ENCODE measurements at places on chromosomes 13 and 19.

DNA sequence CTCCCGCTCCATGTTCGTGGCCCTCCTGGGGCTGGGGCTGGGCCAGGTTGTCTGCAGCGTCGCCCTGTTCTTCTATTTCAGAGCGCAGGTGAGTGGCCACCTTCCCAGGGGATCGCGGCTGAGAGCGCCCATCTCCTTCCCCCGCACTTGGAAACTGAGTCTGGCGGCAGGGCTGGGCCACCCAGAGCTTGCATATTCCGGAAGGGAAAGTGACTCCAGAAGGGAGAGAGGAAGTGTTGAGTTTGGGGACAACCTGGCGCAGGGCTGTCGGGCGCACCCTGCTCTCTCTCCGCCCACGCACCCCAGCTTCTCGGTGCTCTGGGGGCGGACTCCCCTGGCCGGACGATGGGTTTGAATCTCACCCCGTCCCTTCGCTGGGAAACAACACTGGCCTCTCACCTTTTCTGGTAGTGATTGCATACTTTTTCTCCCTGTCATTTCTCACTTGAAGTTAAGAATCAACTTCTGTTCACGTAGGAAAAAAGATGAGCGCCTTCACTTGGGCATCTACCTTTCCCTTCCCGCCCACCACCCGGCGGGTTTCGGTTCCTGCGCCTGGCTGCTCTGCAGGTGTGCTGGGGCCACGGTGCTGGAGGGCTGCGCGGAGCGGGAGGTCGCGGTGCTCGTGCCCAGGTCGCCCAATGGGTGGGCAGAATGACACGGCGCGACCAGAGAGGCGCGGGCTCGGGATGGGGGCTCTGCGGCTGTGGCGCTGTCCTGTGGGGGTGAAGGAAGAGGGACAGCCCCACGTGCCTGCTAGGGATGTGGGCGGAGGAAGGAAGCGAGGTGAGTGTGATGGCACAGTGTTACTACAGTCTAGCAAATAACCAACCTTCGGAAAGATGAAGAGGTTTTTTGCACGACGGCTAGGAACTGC lies 721 bp downstream of the TNFSF11 start:
- no peak for DNase-seq

DNA sequence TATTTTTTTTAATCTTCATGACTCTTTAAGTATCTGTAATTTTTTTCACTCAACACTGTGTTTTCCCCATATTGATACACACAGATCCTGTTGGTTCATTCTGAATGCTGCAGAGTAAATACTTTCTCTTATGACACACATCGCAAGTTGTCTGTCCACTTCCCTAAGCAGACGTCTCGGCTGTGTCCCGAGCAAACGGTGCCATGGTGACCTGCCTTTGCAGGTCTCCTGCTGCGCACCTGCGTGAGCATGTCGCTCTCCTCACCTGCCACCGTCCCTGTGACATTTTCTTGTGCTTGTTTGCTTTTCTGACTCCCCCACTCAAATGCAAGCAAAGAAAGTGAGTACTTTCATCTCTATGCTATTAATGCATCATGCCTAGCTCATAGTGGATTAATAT lies 57.8 kb downstream of the CCDC70 start:
- DNase-seq, result no peak

DNA sequence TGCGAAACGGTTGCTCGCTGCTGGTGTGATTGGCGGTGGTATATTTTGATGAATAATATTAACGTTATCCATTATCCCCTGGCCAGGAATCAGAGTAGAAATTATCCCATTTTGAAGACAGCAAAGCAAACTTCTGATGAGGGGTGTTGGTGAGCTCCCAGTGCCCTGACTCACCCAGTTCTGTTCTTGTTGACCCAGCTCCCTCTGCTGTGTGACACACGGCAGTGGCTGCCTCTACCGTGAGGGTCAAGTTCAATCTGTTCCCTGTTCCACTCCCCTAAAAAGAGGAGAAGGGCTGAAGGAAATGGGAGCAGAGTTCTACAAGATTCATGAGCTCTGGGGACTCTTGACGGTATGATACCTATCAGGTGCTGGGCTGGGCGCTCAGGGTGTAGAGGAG lies 2.0 kb downstream of the CAMSAP3 start:
- no peak for DNase-seq

- DNase-seq, result no peak
Measured at GRCh38 chr13:113978741-113979481, 5.0 kb upstream of the C13orf46 start.

- DNase-seq, result no peak
Measured at GRCh38 chr13:98201984-98202383, 24.9 kb upstream of the RNF113B start.

GRCh38 chr13:99656844-99657381 lies 155.6 kb downstream of the TM9SF2 start:
- DNase-seq, result no peak

GRCh38 chr13:30334663-30335386 lies 27.5 kb upstream of the KATNAL1 start:
- DNase-seq, result no peak

DNA sequence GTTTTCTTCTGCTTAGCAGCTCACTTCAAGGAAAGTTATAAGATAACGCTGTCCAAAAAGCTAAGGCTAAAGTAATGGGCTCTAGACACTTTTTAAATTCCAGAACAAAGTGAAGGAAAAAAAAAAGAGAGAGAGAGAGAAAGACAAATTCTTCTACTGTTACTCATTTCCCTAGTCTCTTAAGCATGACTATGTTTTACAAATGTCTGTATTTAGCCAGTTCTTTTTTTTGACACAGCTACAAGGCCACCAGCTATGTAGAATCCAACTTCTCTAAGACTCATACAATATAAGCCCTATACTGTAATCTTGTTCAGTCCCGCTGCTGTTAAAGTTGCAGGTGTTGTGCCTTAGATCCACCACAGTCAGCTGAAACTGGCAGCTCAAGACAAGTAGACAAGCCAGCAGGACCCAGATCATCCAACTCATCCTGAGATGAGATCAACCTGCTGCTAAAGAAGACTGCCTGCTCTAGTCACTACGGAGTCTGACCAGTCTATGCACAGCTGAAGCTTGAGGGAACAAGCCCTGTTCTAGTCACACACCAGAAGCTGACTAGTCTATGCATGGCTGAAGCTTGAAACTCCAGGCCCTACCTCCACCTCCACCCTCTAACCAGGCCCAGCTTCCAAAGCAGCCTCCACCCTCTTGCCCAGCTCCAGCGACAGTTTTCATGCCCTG lies 10.3 kb upstream of the ZNF83 start:
- DNase-seq, result peak; percentile 40

DNA sequence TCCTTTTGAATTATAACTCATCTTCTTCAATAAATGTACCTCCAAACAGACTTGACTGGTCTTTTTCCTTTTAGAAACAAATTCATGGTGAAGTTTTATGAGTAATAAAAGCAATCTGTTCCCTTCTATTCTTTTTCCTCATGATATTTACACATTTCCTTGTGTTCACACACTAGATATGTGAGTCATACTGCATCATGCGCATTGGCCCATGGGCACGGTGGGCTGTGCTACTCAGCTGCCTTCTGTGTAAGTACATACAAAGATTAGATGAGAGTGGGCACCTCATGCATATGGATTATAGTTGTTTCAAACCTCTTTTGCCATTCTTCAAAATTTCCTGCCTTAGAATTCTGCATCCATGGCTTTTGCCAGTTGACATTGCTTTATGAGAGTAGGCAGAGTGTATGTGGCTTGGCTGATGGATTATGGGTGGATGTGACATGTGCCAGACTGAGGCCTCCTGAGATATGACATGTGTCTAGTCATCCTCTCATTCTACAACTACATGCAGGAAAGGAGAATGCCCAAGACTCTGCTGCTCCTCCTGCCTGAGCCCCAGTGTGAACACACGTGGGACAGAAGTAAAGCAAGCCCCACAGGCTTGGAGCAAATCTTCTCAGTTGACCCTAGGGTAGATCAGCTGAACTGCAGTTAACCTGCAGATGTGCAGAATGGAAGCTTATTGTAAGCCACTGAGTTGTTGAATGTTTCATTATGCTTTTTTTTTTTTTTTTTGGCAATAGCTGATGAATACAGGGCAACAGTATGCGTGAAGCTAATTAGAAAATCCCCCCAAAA lies 109.9 kb downstream of the RBM26 start:
- DNase-seq, result peak; percentile 33

- DNase-seq, result peak; percentile 85
Measured at GRCh38 chr13:102286326-102286725, 115.5 kb downstream of the FGF14 start.

- DNase-seq, result no peak
Measured at GRCh38 chr19:41376998-41377365, 649 bp downstream of the TMEM91 start.

- no peak for DNase-seq
Measured at GRCh38 chr13:42119041-42119440, 70.6 kb downstream of the DGKH start.

- no peak for DNase-seq
Measured at GRCh38 chr19:35937345-35938281, 1.4 kb downstream of the LRFN3 start.

DNA sequence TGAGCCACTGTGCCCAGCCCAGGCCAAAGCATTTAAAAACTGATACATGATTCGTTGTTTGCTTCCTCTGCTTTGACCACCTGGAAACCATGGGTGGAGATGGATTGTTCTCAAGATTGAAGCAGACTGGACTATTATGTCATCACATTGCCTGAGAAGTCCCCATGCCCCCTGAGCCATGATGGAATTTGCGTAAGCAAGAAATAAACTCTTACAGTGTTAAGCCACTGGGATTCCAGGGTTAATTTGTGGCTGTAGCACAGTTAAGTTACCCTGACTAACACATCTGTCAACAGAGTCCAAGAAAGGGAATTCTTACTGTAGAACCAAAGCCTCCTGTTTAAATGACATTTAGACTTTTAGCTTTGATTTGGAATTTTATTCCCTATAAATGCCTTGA lies 19.4 kb upstream of the DHRS12 start:
- DNase-seq, result peak; percentile 19

- DNase-seq, result peak; percentile 80
Measured at GRCh38 chr13:98508280-98508679, 68.6 kb downstream of the STK24 start.

- peak; percentile 87 for DNase-seq
Measured at GRCh38 chr19:2648528-2648937, 54.0 kb downstream of the GNG7 start.

GRCh38 chr19:2327773-2328400 lies 499 bp downstream of the LSM7 start:
- DNase-seq, result peak; percentile 89

DNA sequence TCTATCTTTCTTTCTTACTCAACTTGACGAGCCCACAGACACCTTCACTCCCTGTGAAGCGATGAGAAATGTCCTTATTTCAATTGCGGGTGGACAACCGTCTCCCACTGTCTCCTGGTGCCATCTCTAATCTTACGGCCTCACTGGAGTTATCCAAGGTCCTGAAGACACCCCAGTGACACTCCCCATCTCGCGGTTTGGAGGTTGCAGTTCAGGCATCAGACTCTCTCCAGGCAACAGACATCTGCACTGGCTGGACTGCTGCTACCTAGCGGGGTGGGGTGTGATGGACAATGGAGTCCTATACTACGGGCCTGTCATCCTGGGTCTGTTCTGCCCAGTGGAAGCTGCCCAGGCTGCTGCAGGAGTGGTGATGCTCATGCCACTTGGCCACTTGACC lies 18.3 kb upstream of the IRS2 start:
- DNase-seq, result no peak

- DNase-seq, result no peak
Measured at GRCh38 chr19:10756791-10757190, 38.9 kb downstream of the DNM2 start.

GRCh38 chr13:47594833-47595232 lies 406.2 kb downstream of the SUCLA2 start:
- DNase-seq, result no peak

GRCh38 chr13:105406551-105406950 lies 1128.9 kb downstream of the EFNB2 start:
- DNase-seq, result no peak

GRCh38 chr13:49220856-49221589 lies 885 bp downstream of the MLNR start:
- DNase-seq, result peak; percentile 28

DNA sequence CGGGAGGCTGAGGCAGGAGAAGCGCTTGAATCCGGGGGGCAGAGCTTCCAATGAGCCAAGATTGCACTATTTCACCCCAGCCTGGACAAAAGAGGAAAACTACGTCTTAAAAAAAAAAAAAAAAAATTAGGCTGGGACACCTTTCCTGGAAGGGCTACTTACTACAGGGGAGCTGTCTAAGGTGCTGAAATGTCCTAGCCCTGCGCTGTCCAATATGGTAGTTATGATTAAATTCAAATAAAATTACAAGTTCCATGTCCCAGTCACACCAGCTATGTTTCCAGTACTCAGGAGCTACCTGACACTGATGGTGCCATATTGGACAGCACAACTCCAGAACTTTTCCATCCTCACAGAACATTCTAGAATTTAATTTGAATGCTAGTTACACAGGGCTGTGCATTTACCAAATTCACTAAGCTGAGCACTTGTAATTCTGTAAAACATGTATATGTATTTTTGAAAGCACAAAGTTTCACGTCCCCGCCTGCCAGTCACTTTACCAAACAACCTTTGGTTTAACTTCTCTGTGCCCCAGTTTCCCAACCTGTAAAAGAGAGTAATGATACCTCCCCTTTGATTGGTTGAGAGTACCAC lies 9.2 kb upstream of the ZSCAN22 start:
- peak; percentile 69 for DNase-seq

GRCh38 chr19:22052644-22053013 lies 345 bp downstream of the ZNF257 start:
- DNase-seq, result no peak

DNA sequence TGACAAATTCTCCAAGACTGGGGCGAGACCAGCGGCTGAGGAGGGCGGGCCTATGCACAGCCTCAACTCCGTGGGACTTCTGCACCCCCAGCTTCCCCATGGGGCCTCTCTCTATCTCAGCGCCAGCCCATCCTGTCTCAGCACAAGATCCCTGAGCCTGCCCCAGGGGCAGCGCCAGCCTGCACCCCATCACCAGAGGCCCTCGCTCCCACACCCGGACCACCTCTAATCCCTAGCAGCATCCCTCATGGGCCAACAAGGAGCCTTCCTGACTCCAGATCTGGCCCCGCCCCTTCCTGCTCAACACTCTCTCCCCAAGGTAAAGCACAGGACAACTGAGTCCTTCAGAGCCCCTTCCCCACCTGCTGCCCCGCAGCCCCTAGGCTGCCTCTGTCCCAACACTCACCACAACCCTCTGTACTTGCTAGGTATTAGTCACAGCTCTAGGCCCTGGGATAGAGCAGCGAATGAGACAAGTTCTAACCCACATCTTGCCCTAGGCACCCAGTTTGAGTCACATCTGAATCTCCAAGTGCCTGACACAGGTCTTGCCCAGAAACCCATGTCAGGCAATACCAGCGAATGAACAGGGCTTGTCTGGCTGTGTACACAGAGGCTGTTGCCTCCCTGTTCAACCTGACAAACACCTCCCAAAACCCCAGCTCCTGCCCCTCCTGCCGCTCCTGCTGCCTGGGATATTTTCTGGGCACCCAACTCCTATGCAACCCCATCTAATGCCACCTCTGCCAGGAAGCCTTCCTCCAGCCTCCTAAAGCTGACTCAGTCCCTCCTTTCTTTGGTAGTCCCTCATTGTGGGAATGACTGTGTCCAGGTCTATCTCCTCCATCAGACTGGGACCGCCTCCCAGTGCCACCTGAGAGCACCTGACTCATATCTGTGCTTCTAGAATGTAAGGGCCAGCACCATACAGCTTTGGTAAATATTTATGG lies 18.6 kb downstream of the GRIK5 start:
- DNase-seq, result no peak

All from astrocyte of the hippocampus (primary cell).